Naive thymus-derived CD4-positive, alpha-beta T cell (primary cell): ENCODE measurements at places on chromosomes 4 and X. TPM values are rescaled to one million over a fixed set of nuclear protein-coding genes. Genes with fewer than 3 reads are reported as not detected.

- no peak for DNase-seq
These were observed 91.7 kb downstream of the BLTP1 start for GRCh38 chr4:122243785-122244184.

DNA sequence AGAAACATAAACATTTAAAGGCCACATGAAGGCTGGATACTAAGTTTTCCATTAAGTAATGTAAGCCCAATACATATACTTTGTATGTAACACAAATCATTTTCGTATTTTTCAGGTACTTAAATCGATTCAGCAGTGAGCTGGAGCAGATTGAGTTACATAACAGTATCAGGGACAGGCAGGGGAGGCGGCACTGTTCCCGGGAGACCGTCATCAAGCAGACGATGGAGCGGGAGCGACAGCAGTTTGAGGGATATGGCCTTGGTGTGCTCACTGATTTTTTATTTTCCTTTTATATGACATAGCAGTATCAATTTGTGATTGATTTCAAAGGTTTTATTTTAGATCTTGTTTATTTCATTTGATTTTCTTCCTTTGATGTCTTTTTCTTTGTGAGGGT is 20.7 kb downstream of the TMA16 start:
- DNase-seq = no peak

Gene DUSP9
- total RNA-seq = not detected in 2 replicates

Gene UCP1
- total RNA-seq = not detected in 2 replicates

DNA sequence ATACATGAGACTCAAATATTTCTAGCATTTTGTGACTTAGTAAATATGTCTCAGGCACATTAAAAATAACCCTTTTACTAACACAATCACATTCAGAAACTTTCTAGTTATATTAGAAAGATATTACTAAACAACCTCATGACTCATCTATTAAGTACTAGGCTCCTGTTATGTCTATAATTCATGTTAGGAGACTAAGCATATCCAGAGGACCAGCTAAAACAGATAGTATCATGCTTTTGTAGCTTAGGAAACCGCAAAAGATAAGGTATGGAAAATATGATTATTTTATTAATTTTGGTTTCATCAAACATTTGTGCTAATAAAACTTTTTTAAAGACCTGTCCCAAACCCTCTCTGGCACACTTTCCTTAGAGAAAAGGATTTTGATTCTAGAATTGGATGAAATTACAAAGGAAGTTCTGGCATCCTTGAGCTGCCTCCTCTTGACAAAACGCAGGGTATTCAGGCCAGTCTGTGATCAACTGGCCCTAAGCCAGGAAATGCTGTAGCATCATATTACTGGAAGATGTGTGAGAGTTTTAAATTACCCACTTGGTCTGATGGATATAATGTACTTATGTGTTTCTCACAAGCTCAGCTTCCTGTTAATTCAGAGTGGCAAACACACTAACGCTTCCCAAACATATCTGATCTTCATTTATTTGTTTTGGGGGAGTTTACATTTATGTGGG is 60.4 kb downstream of the NRK start:
- DNase-seq = no peak

Gene CLCN4
- 0.11 TPM for total RNA-seq

- no peak for DNase-seq
These were observed 64.3 kb upstream of the RAPGEF2 start for GRCh38 chr4:159038536-159038935.

- no peak for DNase-seq
These were observed 139.9 kb downstream of the TRIML1 start for GRCh38 chr4:188279184-188279583.

DNA sequence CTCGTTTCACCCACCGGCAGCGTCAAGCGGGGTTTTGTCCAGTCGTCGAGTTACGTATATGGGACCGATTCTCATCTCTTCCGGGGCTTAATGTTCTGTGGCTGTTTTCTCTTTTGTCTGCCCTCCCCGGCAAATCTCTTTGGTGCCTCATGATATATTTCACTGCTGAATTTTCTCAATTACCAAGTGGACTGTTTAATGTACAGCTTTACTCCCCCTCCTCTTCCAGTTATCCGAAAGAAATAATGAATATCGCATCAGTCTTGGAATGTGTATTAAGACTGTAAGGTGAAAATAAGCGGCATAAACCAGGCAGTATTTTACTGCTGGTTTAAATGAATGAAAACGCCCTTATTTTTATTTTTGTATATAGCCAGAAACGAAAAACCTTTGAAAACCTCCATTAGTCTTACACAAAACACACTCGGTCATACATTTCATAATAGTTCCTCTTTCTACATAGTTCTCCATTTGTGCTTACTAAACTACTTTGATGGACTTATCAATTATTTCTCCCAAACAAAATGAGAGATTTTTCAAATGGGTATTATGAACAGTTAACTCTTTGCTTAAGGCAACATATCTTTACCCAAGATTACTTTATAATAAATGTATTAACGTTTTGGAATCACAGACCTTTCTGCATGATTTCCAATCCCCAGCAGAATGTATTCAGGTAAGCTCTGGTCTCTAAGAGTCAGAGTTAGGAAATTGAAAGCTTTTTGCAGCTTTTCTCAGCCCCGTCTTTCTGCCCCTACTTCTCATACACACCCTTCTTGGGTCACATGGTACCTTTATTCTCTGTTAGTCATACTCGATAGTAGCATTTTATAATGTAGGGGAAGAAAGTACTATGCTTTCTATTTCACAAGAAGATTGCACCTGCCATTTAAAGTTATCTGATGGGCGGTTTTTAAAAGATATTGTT is 979 bp downstream of the RP2 start:
- DNase-seq = no peak
